ENCODE measurements at places on chromosomes 11 and 22.

DNA sequence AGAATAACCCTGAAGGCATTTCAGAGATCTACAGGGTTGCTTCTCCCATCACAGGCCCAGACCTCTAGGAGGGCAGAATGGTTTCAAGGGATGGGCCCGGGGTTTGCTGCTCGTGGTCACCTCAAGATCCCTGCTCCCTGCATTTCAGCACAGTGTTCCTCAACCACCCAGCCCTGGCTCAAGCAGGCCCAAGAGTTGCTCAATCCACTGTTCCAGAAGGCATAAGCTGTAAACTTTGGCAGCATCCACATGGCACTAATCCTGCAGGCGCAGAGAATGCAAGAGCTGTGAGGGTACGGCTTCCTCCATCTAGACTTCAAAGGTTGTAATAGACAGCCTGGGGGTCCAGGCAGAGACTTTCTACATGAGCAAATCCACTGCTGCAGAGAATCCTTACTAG is 225.0 kb upstream of the UBASH3B start:
- no peak for DNase-seq

- DNase-seq: no peak
Measured at GRCh38 chr11:116271479-116271878, 501.3 kb downstream of the BUD13 start.

GRCh38 chr11:20112291-20113148 is 47.8 kb downstream of the DBX1 start:
- peak; percentile 90 for DNase-seq

GRCh38 chr22:26499188-26499703 is 13.0 kb downstream of the TFIP11 start:
- no peak for DNase-seq

GRCh38 chr11:111303461-111303860 is 5.1 kb downstream of the POU2AF3 start:
- DNase-seq: no peak

DNA sequence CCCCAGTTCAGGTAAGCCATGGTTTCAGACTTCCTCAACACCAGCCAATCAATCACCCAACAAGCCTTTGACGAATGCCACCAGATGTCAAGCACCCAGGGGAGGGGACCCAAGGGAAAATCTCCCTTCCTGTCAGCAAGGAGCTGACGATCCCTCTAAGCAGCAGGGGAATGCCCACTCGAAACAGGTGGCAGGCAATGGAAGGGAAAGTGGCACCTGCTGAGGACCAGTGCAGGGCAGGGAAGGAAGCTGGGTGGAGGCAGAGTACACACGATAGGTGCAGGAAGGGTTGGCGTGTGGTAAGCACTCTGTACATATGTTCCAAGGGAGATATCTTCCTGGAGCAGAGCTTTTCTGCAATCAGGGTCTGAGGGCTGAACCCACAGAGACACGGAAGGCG is 11.7 kb upstream of the CREB3L1 start:
- no peak for DNase-seq

DNA sequence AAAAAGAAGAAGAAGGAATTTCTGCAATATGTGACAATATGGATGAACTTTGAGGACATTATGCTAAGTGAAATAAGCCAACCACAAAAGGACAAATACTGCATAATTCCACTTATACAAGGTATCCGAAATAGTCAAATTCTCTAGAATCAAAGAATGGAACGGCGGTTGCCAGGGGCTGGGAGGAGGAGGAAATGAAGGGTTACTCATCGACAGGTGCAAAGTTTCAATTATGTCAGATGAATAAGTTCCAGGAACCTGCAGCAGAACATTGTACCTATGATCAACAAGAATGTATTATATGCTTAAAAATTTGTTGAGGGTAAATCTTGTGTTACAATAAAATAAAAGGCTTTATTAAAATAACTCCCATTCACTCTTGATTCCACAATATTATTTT is 49.0 kb downstream of the SC5D start:
- DNase-seq: no peak

GRCh38 chr11:96466607-96467006 is 76.8 kb downstream of the JRKL start:
- no peak for DNase-seq

Data from AG10803 (cell line).